ENCODE measurements at places on chromosomes 11 and 22.

- no peak for DNase-seq
Measured at GRCh38 chr11:112134473-112134872, 29.4 kb downstream of the IL18 start.

DNA sequence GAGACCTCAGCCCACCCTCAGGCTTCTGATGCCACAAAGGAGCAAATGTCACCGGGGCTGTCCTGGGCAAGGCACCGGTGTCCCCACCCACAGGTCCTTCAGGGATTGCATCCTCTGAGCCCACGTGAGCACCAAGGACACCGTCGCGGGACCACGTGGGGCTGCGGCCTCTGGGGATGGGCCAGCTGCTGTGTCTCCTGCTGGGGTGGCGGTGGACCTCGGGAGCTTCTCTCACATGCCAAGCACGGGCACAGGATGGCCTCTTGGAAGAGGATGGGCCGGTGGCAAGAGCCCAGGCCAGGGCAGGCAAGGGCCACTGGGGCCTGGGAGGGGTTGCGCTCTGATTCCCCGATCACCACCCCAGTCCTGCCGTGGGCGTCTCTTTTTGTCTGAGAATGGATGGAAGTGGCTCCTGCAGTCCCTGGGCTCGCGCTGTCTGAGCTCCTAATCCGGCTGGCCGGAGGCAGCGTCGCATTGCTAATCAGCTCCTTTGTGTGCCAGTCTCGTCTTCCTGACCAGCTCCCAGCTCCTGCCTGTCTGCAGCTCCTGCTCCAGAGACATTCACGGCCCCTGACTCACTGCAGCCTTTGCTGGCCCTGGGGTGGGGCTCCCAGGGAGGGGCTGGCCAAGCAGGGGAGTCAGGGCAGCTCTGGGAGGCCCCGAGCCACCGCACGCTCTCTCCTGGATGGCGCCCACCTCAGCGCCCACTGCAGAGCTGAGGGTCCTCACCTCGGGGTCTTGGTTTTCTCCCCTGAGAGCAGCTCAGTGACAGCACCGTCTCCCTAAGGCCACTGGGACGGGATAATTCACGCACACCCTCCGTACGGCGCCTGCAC is 146.7 kb downstream of the CTTN start:
- DNase-seq = no peak

GRCh38 chr22:21800552-21801303 is 65.1 kb upstream of the YPEL1 start:
- DNase-seq = no peak

GRCh38 chr22:18103527-18104269 is 6.9 kb upstream of the TUBA8 start:
- no peak for DNase-seq

DNA sequence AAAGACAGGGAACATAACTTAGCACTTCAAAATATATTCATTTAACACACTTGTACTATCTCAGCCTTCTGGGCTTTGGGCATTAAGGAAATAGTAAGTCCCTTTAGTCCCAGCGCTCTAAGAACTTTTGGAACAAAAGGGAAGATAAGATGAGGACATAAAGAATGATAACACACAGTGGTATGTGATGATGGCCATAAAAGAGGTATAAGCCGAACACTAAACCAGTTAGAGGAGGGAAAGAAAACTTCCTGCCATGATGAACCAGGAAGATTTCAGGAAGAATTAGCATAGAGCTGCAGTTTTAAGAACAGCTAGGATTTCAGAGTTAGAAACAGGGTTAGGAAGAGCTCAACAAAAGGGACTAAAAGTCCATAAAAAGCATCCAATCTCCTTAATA is 11.8 kb downstream of the SYTL2 start:
- DNase-seq = no peak

GRCh38 chr11:117706322-117706814 is 90.6 kb downstream of the DSCAML1 start:
- no peak for DNase-seq

DNA sequence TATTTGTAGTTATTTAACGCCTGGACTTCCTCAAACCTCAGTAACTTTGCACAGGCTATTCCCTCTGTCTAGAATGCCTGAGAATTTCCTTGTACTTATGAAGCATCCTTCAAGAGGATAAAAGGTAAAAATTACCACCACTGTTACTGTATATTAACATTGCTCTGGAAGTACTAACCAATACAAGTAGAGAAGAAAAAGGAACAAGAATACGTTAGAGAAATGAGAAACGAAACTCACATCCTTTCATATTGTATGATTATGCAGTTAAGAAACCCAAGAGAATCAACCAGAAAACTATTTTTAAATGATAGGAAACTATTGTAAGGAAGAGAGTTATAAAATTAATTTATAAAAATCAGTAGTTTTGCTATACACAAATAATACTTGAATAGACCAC is 48.2 kb upstream of the OR5P2 start:
- no peak for DNase-seq

DNA sequence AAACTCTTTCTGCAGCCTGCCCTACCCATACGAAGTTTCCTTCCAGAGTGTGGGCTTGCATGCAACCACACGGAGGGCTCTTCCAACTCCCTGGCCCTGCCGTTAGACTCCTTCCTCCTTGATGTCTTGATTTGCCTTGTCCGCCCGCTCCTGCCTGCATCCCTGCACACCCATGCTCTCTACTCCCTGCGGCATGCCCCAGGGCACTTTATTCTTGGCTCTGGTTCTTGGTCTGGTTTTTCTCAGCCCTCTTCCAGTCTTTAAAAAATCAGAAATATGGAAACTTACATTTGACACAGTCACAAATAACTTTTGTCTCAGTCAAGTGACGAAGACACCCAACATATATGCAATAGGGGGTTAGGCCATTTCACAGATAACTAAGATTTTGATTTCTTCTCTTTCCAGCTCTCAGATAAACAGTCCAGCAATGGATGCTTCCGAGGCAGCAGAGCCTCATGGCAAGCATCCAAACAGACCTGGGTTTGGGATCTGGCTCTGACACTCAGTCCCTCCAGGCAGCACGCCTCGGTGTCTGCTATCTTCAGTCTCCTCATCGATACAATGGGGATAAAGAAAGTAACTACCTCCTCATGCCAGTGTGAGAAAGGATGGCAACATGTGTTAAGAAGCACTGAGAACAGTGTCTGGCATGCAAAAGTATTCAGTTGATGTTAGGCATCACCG is 15.7 kb upstream of the OPCML start:
- no peak for DNase-seq

DNA sequence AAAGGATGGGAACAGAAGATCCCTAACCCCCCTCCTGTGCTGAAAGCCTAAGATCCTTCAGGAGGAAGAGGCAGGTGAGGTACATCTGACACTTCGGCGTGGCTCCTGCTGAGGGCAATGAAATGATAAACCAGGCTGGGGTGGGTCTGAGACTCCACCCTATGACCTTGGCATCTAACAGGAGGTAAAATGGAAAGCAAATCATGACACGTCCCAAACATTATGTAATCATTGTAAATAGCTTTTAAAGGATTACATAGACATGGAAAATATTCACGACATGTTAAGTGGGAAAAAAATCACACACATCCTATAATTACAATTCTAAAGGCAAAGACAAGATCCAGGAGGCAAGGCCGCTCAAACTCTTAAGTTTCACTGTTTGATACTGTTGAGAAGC is 70.5 kb downstream of the LINC01488 start:
- no peak for DNase-seq

DNA sequence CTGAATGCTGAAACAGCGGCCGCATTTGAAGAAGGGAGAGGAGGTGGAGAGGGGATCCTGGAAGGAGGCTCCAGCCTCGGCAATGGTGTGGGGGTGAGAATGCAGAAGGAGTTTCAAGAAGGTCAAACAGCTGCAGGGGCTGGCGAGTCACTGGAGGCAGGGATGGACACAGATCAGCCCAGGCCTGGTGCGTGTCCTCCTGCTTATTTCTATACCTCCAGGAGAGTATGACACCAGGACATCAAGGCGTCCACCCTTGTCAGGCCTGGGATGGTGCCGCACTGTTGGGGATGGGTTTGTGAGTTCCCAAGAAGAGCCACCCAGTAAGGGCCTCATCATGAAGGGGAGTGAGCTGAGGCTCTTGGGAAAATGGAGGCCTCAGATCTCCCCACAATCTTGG is 23.1 kb downstream of the IGLL1 start:
- no peak for DNase-seq

- DNase-seq = no peak
Measured at GRCh38 chr11:9825315-9825714, 161.4 kb downstream of the SWAP70 start.

GRCh38 chr11:41039592-41039991 is 419.9 kb downstream of the LRRC4C start:
- DNase-seq = no peak
